ENCODE measurements at places on chromosomes 2 and 18.

DNA sequence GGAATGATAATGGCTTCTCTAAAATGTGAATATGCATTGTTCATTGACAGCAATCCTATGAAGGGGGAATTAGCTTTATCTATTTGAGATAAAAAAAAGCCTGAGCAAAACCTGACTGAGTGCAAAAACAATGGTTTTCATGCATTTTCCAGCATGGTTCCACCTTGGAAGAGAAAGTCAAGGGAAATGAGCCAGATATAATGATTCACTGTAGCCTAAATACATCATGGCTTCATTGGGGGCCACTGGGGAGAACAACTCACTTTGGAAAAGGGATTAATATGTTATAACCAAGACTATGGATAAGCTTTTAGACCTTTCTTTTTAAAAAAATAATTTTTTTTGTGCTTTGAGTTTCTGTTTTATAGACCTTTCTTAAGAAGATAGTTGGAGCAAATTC is 679.7 kb downstream of the NYAP2 start:
- DNase-seq, result no peak

DNA sequence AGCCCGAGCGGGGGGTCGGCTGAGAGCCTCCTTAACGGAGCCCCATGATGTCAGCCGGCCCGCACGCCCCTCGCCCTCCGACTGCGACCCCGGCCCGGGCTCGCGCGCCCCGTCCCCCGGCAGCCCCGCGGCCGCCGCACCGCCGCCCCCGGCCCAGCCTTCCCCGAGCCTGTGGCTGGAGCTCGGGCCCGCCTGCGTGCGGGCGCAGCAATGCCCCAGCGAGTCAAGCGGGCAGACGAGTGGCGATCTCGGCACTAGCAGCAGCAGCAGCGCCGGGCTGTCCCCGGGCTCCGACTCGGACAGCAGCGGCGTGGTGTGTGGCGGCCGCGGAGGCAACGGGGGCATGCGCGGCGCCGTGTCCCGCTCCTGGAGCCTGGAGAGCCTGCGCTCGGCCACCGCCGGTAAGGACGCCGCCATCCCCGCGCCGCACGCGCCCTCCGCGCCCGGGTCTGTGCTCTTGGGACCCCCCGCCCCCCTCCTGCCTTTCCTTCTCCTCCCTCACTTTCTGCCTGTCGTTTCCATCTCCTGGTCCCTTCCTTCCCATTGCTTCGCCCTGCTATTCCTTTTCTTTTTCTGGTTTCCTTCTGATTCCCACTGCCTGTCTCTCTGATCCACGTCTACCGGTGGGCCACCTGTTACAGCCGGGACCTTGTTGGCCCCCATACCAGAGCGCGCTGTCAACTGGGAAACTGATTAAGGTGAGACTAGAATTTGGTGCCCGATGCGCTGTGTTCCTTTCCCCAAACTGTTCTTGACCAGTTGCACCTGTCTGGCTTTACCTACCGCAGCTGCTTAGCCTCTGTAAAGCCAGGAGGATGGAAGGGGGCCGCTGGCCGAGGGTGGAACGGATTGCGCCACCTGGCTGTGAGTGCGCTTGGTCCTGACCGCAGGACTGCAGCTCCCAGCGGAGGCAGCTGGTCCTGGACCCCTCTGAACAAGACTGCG is 127.4 kb downstream of the ARHGEF4 start:
- DNase-seq, result no peak

DNA sequence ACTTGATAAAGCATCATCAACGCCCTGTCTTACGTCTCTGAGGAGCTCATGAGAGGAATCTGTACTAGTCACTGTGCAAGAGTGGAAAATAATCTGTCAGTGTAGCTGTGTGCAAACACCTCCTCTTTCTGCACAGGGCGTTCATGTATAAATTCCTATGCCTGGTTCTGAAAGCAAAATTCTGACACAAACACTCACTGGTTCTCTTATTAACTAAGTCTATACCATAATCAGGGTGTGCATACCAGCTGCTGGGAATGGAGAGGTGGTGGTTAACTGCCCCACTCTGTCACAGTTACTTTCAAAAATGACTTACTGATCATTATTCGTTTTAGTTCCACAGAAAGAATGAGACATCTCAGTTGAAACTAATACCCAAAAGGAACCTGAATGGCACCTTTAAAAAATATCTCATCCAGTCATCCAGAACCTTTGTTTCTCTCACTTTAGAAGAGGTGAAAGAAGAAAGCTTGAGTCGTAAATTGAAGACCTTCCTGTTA is 35.7 kb downstream of the STK39 start:
- no peak for DNase-seq

DNA sequence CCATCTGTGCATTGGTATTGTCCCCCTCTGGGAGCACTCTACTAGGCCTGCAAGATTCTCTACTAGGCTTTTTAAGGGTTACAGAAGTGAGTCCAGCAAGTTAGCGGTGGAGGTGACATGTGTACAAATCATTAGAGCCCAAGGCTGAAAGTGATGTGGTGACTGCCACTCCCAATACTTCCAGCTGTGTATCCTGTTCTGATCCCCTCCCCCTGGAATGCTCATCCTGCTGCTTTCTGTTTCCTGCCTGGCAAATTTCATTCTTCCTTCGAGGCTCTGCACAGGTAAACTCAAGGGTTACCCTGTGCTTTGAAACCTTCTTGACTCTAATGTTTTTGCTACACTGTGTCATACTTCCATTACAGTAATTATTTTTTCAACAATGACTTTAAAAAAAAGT is 258.5 kb upstream of the REV1 start:
- DNase-seq, result no peak

GRCh38 chr18:3689091-3689490 is 239.1 kb downstream of the TGIF1 start:
- no peak for DNase-seq

DNA sequence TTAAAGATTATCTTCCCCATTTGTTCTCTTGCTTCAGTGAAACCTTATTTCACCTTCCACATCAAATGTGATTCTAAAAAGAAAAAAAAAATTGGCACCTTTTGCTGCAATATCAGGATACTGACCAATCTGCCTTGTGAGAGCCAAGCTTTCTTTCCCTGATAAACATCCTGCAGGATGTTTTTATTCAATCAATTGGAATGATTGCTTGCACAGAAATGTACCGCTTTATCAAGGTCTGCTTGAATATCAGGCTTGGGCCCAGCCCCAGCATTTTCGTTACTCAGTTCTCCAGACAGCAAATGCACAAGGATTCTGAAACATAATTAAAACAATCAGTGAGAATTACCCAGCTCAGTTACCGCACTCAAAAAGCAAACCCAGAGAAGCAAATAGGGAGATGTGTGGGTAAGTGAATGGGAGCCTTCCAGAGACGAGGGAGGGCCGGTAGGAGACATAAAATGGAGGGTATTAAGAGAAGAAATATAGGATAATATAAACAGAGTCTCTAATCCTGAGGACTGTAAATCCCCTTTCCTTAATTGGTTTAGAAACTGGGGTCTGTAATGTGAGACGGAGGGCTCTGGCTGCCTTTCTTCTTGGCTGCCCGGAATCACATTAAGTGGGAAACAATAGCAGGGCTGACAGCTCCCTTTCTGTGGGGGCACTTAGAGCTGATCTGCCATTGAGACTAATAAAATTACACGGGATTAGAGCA is 291.8 kb downstream of the ICOS start:
- DNase-seq, result no peak

- DNase-seq, result no peak
These were observed 193.4 kb upstream of the RMP24 start for GRCh38 chr18:35778850-35779627.

DNA sequence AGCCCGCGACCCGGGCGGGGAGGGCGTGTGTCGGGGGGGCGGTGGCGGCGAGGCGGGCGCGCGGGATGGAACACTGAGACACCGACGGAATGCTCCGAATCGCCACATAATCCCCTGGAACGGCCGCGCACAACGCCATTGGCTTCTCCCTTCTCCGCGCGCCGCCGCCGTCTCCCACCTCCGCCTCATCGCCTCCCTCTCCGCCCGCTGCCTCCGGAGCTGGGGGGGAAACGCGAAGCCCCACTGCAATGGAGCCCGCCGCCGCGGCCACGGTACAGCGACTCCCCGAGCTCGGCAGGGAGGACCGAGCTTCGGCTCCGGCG is at the start of gene PHLPP1:
PHLPP1 (plus strand) TSS at position 106 of the 323 bp plus-strand sequence; CDS start at position 249, 143 bp downstream.
- no peak for DNase-seq

DNA sequence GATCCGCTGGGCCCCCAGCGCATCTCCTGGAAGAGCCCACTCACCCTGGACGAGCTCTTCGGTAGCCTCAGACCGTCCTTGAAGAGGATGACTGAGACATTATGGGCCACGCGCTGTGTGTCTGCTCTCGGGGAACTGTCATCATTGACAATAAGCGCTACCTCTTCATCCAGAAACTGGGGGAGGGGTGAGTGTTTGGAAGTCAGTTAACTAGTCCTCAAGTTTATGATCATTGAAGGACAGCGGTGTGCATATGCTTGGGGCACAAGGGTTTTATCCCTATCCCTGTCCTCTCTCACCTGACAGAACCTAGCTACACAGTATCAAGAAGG is 586 bp downstream of the STK16 start:
- DNase-seq, result no peak
